Activated B cell treated with CpG ODN at 0.5 μM for 24 hours (primary cell): ENCODE measurements at places on chromosomes 4 and X. TPM values are rescaled to one million over a fixed set of nuclear protein-coding genes. Genes with fewer than 3 reads are reported as not detected.

Gene F9
- total RNA-seq = not detected in 2 replicates

Gene TRIM2
- total RNA-seq = 5.1 and 5.5 TPM in 2 replicates

Gene ARHGAP24
- 155 and 231 TPM in 2 replicates for total RNA-seq

Gene IL1RAPL2
- total RNA-seq = not detected in 2 replicates

DNA sequence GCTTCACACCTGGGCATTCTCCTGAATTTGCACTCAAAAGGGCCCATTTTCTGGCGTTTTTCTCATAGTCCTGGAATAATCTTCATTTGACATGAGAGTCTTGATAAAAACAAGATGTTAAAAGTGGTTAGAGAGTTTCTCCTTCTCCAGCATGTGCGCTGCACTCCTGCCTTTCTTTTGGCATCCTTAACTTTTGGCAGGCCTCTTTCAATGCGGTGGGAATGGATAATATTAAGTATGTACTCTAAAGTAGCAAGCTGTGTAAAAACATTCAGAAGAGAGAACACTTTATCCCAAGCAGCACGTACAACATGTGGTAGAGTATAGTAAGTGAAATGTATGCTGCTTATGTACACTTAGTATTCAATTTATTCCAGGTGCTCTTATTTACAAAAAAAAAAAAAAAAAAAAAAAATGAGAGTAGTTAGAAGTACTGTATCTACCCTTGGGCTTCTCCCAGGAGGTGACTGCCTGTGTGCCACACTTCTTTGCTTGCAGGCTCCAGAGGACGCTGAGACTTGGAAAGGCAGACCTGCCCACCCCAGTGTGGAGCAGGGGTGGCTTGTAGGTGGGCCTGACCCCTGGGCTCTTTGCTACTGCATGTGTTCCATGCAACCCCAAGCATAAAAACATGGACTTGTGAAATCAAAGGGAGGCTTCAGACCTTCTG, 3.9 kb downstream of the FGF2 start:
- no peak for DNase-seq
- no peak overlapping the region for H3K27ac ChIP-seq
- H3K36me3 ChIP-seq = no peaks in the 10 kb centered on the region
- H3K4me1 ChIP-seq = peaks cover 18% of the 10 kb centered on the region
- peaks cover 59% of the 10 kb centered on the region for H3K27me3 ChIP-seq

Gene PABPC1L2B
- total RNA-seq = not detected in 2 replicates

Gene KIT
- not detected in 2 replicates for total RNA-seq

Gene GALNTL6
- 0.20 and 0.24 TPM in 2 replicates for total RNA-seq

- no peak overlapping the region for H3K4me3 ChIP-seq
- no peak for DNase-seq
- no peaks in the 10 kb centered on the region for H3K36me3 ChIP-seq
- H3K4me1 ChIP-seq = no peaks in the 10 kb centered on the region
Observed at GRCh38 chr4:141406237-141406636, 185.5 kb downstream of the ZNF330 start.

DNA sequence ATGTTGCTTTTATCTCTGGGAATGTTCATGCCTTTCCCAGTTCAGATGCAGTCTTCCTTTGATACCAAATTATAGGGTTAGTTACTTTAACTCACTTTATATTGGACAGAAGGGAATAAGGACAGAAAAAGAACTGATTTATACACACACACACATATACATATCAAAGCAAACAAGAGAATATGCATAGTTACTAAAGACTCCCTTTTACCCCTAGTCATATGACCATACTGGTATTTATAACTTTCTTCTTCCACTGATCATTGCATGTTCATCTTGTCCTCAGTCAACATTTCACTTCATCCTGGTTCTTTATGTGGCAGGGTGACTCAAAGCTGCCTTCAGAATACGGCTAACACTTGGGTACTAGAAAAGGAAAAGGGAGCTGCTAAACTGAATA, 120.4 kb downstream of the PARM1 start:
- DNase-seq = no peak
- H3K4me3 ChIP-seq = no peak overlapping the region
